ENCODE measurements at places on chromosomes 2 and 18. TPM values are rescaled to one million over a fixed set of nuclear protein-coding genes. Genes with fewer than 3 reads are reported as not detected.
A peak's percentile ranks its signal among the peaks of the same experiment; 100 is the strongest.

- ATAC-seq = no peak
Observed at GRCh38 chr2:73979021-73979420, 5.7 kb upstream of the TET3 start.

- no peak for ATAC-seq
Observed at GRCh38 chr2:240351826-240352426, 83.5 kb upstream of the GPC1 start.

Gene AQP12B
- total RNA-seq = 0.07 TPM

- ATAC-seq = no peak
Observed at GRCh38 chr2:49621016-49621415, 466.7 kb upstream of the FSHR start.

DNA sequence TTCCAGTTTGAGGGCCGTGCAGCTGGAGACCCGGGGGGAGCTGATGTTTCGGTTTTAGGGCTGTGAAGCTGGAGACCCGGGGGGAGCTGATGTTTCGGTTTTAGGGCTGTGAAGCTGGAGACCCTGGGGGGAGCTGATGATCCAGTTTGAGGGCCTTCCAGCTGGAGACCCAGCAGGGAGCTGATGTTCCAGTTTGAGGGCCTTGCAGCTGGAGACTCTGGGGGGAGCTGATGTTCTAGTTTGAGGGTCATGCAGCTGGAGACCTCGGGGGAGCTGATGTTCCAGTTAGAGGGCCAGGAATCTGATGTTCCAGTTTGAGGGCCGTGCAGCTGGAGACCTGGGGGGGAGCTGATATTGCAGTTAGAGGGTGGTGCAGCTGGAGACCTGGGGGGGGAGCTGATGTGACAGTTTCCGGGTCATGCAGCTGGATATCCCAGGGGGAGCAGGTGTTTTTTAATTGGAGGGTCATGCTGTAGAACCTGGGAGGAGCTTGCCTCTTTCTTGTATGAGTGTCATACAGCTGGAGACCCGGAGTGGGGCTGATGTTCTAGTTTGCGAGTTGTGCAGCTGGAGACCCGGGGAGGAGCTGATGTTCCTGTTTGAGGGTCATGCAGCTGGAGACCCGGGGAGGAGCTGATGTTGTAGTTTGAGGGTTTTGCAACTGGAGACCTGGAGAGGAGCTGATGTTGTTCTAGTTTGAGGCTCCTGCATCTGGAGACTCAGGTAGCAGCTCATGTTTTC is 153.2 kb downstream of the RTP5 start:
- ATAC-seq = no peak

Gene COQ10B
- 31.6 TPM for total RNA-seq

DNA sequence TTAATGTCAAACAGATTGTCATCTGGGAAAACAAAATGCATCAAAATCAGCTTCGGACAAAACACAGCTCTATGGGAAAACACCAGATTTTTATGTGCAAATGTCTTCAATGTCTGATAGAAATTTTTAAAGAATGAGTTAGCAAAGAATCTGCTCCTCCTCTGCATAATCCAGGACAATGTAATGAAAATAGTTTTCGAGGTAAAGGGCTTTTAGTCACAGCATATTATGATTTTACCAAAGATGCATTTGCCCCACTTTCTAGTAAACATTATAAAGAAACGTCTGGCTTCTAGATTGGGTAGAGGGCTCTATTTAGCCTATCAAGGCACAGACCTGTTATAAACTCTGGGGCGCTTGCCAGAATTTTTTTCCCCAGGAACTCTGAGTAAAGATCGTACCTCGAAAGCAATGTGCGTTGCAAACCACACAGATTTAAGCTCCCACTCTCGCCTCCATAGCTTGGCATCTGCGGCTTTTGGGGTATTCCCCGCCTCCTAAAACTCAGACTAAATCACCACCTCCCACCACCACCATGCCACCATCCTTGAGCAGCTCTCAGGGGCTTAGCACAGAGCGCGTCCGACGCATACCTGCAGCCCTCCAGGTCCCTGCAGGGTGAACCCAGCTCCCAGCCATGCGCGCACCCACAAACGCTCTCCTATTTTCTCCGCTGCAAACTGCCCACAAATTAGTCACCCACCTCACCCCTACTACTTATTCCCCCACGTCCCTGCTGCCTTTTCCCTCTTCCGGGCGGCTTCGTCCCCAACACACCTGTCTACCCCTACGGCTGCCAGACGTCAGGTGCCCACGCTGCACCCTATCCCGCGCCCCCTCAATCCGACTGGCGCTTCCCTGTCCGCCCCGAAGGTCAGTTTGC is 829 bp downstream of the ACVR1C start:
- peak; percentile 5 for ATAC-seq

- no peak for ATAC-seq
Observed at GRCh38 chr2:73827018-73827417, 1.7 kb upstream of the STAMBP start.

DNA sequence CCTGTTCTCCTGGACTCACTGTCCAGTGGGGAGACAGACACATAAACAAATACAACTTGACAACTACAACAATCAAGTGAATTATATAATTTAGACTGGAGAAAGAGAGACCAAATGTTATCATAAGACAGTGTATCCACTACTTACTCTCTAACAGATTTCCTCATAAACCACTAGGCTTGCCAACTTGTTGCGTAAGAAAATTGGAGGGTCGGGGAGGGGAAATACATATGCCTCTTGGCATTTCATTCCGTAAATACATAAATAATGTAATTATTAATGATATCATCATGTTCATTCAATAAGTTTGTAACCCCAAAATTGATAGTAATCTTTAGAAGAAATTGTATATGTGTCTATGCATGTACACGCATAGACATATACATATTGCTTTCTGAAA is 14.9 kb downstream of the RAB6D start:
- no peak for ATAC-seq

Gene G6PC2
- total RNA-seq = not detected

DNA sequence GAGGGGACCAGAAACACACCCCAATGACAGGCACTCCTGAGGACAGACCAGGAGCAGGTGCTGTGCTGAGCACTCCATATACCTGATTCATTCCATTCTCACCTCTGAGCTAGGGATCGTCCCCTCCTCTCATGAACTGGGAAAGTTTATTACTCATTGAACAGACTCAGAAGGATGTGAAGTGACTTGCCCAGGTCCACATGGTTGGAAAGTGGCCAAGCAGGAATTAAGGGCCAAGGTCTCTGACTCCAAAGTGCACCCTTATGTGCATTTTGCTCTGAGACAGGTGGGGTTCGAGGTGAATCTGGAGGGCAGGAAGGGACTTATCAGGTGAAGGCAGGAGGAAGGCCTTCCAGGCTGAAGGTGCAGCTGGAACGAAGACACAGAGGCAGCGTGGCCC is 25.1 kb upstream of the PLB1 start:
- ATAC-seq = no peak

- ATAC-seq = no peak
Observed at GRCh38 chr2:176443946-176444345, 174.7 kb downstream of the MTX2 start.

Gene EHD3
- 0.98 TPM for total RNA-seq

- ATAC-seq = no peak
Observed at GRCh38 chr2:189582140-189582808, 1.7 kb upstream of the SLC40A1 start.

DNA sequence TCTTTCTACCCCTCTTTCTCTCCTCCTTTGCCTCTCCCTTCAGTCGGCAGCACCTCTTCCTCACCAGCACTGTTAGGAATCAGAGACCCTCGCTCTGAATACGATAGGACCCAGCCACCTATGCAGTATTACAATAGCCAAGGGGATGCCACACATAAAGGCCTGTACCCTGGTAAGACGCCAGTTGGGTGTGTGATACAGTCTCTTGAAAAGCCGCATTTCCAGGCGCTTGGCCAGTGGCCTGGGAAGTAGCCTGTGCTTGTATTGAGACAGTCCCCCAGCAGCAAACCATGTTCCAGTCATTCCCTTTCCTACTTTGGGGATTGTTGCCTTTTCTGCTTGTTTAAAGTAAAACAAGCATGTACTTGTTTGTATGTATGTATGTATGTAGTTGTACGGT is 118.4 kb upstream of the DAPL1 start:
- peak; percentile 26 for ATAC-seq

- no peak for ATAC-seq
Observed at GRCh38 chr18:2513616-2514015, 57.7 kb downstream of the METTL4 start.

Gene CHRNG
- total RNA-seq = 2.0 TPM

- peak; percentile 21 for ATAC-seq
Observed at GRCh38 chr18:47953471-47953931, 23.0 kb upstream of the SMAD2 start.

- ATAC-seq = no peak
Observed at GRCh38 chr18:43719267-43719795, 442.0 kb upstream of the SYT4 start.

Gene HOXD13
- total RNA-seq = 0.44 TPM

DNA sequence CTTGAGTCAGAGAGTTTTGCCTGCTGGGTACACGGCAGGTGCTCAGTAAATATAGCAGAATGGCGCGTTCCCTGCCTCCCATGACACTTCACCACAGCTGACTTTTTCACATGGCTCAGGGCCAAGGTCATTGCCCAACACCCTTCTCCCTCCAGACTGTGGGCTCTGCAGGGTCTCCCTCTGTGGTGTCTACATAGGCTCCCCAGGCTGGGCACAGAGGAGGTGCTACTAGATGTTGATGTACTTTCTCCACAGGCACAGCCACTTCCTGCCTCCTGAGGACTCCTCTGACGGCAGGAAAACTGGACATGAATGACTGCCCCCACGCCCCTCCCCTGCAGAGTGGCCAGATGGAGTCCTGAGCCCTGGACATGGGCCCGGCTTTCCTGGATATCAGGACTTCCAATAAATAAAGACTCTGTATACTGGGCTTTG is 4.2 kb downstream of the CHCHD5 start:
- no peak for ATAC-seq

Gene SCYGR1
- not detected for total RNA-seq

Gene REG3G
- 1.1 TPM for total RNA-seq

GRCh38 chr2:113224647-113225236 is 51.0 kb downstream of the PSD4 start:
- no peak for ATAC-seq

GRCh38 chr18:37383036-37383785 is 182.4 kb downstream of the CELF4 start:
- peak; percentile 67 for ATAC-seq

DNA sequence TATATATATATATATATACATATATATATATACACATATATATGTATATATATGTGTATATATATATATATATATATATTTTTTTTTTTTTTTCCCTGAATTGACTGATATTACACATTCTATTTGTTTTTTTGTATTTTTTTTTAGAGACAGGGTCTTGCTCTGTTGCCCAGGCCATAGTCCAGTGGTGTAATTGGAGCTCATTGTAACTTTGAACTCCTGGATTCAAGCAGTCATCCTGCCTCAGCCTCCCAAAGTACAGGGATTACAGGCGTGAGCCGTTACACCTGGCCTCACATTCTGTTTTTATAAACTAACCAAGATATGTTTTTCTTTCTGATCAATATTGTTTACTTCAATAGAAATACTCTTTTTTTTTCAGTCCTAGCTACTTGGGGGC is 26.2 kb downstream of the NCAPH start:
- ATAC-seq = no peak

Gene SIGLEC15
- 0.15 TPM for total RNA-seq

- no peak for ATAC-seq
Observed at GRCh38 chr2:127011796-127012195, 95.2 kb downstream of the BIN1 start.

DNA sequence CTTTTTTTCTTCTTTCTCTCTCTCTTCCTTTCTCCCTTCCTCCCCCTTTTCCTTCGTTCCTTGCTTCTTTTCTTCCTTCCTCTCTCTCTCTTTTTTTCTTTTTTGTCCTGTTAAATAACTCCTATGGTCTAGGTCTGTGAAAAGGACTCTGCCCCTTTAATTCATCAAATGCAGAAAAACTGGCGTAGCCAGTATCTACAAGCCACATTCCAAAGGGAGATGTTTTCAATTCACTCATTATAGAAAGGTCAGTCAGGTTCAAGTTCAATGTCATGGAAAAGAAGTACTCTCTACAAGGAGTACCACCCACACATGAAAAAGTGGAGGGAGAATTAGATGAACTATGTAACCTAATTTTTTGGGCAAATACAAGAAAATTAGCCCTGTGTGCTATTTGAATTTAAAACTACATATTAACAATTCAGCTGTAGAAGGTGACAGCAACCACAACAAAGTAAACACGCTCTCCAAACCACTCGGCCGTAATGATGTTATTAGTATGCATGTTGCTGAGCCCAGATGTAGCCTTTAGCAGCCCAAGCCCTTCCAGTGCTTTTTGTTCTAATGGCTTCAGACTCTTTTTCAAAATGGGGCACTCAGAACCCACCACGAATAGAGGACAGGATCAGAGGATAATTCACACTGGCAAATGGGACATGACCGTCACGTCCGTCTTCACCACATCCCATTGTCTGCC is 735.4 kb upstream of the FANCL start:
- ATAC-seq = no peak

DNA sequence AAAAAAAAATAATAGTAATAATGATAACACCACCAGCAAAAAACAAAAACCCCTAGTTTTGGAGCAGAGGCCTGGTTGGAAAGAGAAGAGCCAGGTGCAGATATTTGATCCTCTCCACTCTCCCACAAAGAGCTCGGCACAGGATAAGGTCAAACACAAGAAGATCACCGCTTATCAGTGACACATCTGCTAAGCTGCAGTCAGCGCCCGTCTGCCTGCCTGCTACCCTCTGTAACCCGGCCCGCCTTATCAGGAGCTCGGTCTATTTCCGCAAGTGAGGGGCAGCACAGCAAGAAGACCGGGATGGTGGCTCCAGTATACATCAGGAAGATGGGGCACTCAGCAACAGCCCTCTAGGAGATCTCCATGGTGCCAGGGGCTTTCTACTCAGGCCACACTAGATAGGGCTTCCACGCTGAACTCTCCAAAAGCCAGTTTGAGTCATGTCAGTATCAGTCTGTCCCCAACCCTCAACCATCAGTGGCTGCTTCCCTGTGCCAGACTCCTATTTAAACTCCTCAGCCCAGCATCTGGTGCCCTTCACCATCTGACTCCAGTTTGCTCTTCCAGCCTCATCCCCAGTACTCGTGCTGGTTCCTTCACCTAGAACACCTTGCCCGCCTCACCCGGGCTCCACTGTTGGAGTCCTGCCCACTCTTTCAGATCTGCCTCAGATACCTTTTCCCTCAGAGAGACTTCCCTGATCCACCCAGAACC is 67.3 kb upstream of the PPP1CB start:
- ATAC-seq = no peak
